ENCODE measurements at places on chromosomes 2 and 18.

- DNase-seq = peak; percentile 54
Measured at GRCh38 chr2:119431976-119432850, 559 bp downstream of the TMEM37 start.

- peak; percentile 80 for DNase-seq
Measured at GRCh38 chr2:65435625-65436168, 3.3 kb upstream of the SPRED2 start.

GRCh38 chr2:162072181-162072702 lies 1.8 kb downstream of the DPP4 start:
- DNase-seq = no peak

GRCh38 chr2:235046589-235046988 lies 94.8 kb downstream of the SH3BP4 start:
- no peak for DNase-seq

DNA sequence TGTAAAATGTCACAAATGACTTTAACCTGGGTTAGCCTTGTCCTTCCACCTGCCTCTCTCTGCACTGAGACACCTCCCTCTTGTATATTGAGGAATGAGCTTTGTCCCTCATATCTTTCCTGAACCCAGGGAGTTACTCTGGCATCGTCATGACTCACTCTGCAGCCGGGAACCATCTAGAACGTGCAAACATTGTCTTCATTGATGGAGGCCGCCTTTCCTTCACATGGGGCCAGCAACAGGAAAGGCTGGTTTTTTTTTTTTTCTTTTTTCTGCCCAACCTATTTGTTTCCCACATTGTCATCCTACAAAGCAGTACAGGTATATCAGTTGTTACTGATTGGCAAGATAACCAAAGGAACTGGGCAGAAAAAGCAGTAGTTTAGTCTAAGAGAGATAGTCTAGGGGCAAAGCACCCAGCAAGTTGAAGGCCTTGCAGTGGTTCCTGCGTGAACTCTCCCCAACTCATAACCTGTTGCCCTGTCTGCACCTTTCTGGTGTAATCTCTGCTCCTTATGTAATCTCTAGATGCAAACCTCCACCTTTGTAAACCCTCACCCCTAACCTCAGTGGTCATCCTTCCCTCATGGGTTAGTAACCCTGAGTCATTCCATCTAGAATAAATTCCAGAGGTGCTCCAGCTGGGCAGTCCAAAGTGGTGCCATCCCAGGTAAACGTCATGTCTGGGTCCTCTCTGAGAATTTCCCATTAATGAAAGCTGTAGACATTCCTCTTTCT lies 38.3 kb downstream of the SLC40A1 start:
- DNase-seq = no peak

- peak; percentile 73 for DNase-seq
Measured at GRCh38 chr18:12726774-12727550, 24.1 kb downstream of the PSMG2 start.

DNA sequence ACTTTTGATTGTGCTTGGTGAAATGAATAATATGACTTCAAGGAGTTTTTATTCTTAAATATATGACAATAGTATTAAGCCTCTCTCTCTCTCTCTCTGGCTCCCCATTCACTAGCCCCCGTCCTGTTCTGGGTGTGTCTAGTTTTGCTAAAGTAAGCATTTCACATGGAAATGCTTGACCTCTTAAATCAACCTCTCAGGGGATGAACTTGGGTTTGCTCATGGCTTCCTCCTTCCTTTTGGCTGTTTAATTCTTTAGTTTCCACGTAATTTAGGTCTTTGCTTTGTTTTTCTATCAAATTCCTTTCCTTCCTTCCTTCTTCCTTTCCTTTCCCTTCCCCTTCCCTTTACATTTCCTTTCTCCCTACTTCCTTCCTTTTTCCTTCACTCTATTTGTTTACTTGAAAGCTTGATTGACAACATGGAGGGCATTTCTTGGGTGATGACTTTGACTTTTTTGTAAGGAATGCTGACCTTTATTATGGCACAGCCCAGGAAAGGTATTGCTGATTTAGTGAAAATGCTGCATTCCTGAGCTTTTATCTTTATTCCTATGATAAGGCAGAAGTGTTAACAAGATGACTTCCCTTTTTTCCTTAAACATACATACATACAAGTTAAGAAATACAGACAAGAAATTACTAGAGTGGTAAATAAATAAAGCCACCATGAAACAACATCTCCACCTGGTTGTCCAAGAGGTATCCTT lies 3.6 kb downstream of the DPP4 start:
- DNase-seq = no peak

DNA sequence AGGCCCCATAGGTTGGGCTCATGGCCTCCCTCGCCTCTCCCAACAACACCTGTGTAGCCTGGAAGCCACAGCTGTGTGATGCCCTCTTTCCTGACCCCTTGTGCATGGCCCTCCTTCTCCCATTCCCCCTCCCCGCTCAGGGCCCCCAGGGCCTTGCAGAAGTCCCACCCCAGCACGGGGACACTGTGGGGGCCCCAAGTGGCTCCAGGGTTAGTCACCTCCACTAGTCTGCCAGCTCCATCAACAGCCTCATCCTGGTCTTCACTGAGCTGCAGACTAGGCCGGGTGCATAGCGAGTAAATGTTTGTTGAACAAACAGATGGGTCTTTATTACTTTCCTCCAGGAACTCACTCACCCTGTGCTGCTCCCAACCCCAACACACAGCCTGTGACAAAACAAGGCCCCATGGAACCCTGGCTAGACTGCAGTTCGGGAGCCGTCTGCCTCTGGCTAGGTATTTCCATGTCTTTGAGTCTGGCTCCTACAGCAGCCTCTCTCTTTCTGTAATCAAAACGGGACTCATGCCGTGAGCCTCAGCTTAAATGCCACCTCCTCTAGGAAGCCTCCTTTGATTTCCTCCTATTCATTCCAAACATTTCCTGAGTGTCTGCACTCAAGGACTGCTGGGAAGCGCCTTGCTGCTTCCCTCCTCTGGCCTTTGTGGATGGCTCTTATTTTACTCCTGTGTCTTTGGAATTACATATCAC lies 109.9 kb upstream of the ID2 start:
- DNase-seq = no peak

- peak; percentile 72 for DNase-seq
Measured at GRCh38 chr2:73970850-73971471, 13.7 kb upstream of the TET3 start.

GRCh38 chr2:43239981-43240765 lies 13.8 kb upstream of the ZFP36L2 start:
- no peak for DNase-seq

GRCh38 chr2:33033606-33034081 lies 86.9 kb downstream of the LTBP1 start:
- no peak for DNase-seq

DNA sequence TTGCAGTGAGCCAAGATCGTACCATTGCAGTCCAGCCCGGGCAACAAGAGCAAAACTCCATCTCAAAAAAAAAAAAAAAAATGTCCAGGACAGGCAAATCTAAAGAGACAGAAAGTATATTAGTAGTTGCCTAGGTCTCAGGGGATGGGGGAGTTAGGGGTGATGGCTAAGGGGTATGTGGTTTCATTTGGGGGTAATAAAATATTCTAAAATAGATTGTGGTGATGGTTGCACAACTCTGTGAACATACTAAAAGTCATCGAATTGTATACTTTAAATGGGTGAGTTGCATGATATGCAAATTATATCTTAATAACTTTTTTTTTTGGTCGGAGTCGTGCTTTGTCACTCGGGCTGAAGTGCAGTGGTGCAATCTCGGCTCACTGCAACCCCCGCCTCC lies 34.2 kb upstream of the ACTR2 start:
- DNase-seq = no peak

- DNase-seq = no peak
Measured at GRCh38 chr2:117786520-117786919, 28.0 kb upstream of the DDX18 start.

DNA sequence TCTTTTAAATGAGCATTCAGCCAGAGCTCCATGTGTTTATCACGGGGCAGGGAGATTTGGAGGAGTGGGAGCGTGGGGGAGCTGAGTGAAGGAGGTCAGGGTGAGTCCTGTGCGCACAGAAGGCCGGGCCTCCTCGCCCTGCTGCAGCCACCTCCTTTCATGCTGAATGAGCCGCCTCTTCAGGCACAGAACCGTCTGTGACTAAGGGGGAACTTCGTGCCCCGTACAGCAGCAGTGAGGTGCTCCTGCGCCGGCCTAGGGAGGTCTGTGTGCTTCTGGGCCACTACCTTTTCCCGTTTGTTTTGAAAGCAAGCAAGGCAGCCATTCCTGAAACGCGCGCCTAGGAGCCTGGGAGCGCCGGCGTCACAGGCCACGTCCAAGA lies 27.1 kb upstream of the ZNF516 start:
- DNase-seq = no peak

DNA sequence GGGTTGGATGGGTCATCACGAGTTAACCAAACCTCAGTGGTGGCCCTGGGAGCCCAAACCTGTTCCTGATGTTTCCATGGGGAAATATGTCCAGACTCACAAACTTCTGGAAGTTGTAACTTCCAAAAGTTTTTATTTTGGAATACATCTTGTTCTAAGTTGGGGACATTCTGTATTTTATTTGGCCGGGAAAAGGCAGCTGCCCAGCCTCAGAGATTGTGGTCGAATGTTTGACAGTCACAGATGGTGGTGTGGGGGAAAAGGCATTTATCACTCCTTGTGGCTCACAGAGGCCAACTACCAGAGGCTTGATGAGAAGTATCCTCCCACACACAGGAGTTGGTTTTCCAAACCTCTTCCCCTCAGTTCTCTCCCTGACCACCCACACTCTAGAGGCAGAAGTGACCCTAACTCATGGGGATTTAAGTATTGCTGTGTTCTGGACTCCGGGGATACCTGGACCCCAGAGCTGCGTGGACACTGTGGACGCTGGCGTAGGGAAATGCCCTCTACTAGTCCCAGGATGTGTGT lies 124.7 kb upstream of the PPP1CB start:
- no peak for DNase-seq

Measured in activated CD8-positive, alpha-beta memory T cell treated with anti-CD3 and anti-CD28 coated beads for 24 hours (primary cell).